ENCODE measurements at places on chromosomes 3 and 15. TPM values are rescaled to one million over a fixed set of nuclear protein-coding genes. Genes with fewer than 3 reads are reported as not detected.

DNA sequence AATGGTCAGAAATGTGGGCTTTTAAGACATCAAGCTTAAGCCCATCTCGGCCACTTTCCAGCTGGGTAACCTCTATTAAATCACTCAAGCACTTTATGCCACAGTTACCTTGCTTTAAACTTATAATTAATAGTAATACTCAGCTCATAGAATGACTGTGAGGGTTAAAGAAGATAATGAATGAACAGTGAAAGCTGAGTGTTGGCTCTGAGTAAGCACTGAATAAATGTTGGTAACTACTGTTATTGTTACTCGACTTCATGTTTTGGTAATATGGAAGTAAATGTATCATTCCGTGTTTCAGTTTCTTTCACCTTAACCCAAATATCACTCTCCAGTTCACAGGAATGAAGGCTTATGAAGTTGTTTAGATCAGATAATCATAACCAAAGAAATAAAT is 23.9 kb upstream of the OSTN start:
- no peaks in the 10 kb centered on the region for H3K4me1 ChIP-seq
- H3K4me3 ChIP-seq: no peak overlapping the region
- H3K36me3 ChIP-seq: no peaks in the 10 kb centered on the region
- no peaks in the 10 kb centered on the region for H3K27me3 ChIP-seq
- no peak for DNase-seq

The CLDN18 gene
- total RNA-seq: 7.3 TPM

DNA sequence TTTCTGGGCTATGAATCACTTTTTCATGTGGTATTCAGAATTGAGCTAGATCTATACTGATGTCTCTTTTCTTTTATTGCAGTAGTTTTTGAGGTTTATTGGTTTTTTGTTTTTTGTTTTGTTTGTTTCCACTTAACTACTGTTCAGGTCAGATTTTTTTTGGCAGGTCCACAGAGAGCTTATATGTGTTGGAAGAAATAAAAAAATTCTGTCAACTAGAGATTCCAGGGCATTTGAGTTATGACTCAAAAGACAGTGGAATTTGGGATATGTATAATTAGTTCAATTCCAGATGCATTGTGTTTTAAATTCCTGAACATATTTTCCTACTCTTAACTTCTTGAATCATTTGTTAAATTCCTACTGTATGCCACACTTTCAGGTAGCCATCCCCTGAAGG is 727.2 kb downstream of the SI start:
- no peaks in the 10 kb centered on the region for H3K36me3 ChIP-seq
- H3K27me3 ChIP-seq: no peaks in the 10 kb centered on the region
- H3K4me1 ChIP-seq: no peaks in the 10 kb centered on the region
- no peak for DNase-seq
- H3K4me3 ChIP-seq: no peak overlapping the region
- H3K27ac ChIP-seq: no peak overlapping the region

DNA sequence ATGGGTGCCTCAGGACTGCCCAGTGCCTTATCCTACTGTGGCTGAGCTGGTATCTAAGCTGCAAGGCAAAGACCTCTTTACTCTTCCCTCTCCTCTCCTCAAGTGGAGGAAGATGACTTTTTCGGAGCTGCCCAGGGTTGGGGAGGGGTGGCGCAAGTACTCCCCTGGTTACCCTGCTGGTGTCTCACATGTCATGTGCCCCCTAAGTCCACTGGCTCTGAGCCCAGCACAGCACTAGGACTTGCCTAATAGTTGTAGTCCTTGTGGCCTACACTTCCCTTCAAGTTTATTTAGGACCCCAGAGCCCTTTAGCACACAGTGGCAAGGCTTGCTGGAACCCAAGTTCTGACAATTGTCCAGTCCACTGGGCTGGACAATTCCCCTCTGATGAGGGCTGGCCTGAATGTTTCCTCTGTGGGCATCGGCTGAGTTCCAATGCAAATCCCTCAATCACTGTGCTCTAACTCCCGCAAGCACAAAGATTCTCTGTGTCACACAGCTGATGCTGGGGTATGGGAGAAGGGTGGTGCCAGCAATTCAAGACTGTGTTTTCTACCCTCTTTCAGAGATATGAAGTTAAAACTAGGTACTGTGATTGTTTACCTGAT is 60.4 kb downstream of the UQCC5 start:
- no peak for DNase-seq
- H3K4me3 ChIP-seq: no peak overlapping the region
- H3K4me1 ChIP-seq: no peaks in the 10 kb centered on the region

GRCh38 chr3:74711913-74712512 is 97.6 kb upstream of the CNTN3 start:
- H3K4me3 ChIP-seq: no peak overlapping the region
- H3K36me3 ChIP-seq: no peaks in the 10 kb centered on the region
- no peaks in the 10 kb centered on the region for H3K27me3 ChIP-seq
- H3K4me1 ChIP-seq: no peaks in the 10 kb centered on the region
- no peak overlapping the region for H3K27ac ChIP-seq
- DNase-seq: no peak

- H3K27me3 ChIP-seq: no peaks in the 10 kb centered on the region
- DNase-seq: no peak
- H3K4me1 ChIP-seq: peaks cover 29% of the 10 kb centered on the region
- no peaks in the 10 kb centered on the region for H3K36me3 ChIP-seq
- H3K27ac ChIP-seq: no peak overlapping the region
- no peak overlapping the region for H3K4me3 ChIP-seq
Measured at GRCh38 chr3:15498431-15499214, 22.9 kb downstream of the COLQ start.

- H3K4me1 ChIP-seq: no peaks in the 10 kb centered on the region
- H3K27ac ChIP-seq: no peak overlapping the region
- no peak for DNase-seq
- no peaks in the 10 kb centered on the region for H3K36me3 ChIP-seq
Measured at GRCh38 chr3:102148598-102149337, 286.0 kb upstream of the ZPLD1 start.

The TRIM42 gene
- not detected for total RNA-seq

DNA sequence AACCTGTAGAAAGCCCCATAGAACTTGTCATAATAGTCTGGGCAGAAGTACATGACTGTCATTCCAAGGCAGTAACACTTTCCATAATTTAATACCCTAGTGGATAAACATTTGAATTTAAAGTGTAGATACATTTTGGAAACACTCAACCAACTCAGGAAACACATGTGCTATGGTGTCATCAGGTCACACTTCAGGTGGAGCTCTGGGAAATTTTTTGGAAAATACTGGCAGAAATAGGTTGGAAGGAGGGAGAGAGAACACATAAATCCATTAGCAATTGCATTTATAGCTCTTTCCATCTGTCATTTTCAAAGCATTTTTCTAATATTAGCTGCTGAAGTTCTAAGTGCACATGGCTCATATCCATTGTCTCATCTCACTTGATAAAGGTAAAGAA is 135.7 kb downstream of the MEIS2 start:
- no peaks in the 10 kb centered on the region for H3K27me3 ChIP-seq
- H3K36me3 ChIP-seq: peaks cover 32% of the 10 kb centered on the region
- no peak overlapping the region for H3K27ac ChIP-seq
- H3K4me1 ChIP-seq: peaks cover 15% of the 10 kb centered on the region
- no peak for DNase-seq

- H3K27ac ChIP-seq: no peak within 1 kb of the TSS
- H3K27me3 ChIP-seq: peaks cover 19% of the 10 kb centered on the region
Measured at GRCh38 chr3:42875325-42876151, at the start of gene CYP8B1. TSS of gene CYP8B1 (minus strand) at chr3:42875879. CDS start at chr3:42875816, 63 bp downstream.

DNA sequence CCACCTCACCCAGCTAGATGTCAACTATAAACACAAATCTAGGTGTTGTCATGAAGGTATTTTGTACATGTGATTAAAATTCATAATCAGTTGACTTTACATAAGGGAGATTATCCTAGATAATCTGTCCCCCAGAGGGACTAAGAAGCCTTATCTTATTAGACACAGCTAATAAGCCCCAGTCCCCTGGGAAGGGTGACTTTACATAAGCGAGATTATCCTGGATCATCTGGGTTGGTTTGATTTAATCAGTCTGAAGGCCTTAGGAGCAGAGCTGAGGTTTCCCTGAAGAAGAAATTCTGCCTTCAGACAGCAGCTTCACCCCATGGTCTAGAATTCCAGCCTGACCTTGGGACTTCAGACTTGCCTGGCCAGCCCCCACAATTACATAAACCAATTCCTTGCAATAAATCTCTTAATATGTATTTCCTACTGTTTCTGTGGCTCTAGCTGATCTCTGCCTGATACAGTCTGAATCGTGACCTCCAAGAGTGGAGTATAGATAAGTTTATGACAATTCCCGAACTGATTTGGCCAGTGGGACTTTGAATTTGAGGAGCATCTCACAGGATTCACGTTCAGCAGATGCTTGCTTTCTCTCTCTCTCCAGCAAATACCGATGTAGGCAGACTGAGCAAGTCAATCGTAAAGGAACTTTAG is 66.5 kb downstream of the MRPL46 start:
- H3K27me3 ChIP-seq: peaks cover 37% of the 10 kb centered on the region
- DNase-seq: no peak
- no peaks in the 10 kb centered on the region for H3K36me3 ChIP-seq
- H3K27ac ChIP-seq: no peak overlapping the region

The GPR15 gene
- not detected for total RNA-seq

DNA sequence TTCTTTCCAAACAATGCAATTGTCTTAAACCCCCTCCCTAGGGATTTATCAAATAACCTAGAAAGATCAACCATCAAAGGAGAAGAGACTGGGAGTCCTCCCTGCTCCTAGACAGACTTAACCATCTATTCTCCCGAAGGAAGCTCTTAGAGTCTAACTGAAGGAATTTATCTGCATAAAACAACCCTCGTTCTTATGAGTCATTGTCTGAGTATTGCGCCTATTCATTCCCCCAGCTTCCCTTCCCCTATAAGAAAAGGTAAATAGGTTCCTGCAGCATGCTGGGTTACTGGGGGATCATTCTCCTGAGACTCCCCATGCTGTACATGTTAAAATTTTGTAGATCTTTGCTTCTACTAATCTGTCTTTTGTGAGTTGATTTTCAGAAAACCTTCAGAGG is 412.7 kb downstream of the OCA2 start:
- no peak for DNase-seq
- H3K4me3 ChIP-seq: no peak overlapping the region
- H3K27me3 ChIP-seq: peaks cover 15% of the 10 kb centered on the region
- no peaks in the 10 kb centered on the region for H3K4me1 ChIP-seq
- no peak overlapping the region for H3K27ac ChIP-seq

DNA sequence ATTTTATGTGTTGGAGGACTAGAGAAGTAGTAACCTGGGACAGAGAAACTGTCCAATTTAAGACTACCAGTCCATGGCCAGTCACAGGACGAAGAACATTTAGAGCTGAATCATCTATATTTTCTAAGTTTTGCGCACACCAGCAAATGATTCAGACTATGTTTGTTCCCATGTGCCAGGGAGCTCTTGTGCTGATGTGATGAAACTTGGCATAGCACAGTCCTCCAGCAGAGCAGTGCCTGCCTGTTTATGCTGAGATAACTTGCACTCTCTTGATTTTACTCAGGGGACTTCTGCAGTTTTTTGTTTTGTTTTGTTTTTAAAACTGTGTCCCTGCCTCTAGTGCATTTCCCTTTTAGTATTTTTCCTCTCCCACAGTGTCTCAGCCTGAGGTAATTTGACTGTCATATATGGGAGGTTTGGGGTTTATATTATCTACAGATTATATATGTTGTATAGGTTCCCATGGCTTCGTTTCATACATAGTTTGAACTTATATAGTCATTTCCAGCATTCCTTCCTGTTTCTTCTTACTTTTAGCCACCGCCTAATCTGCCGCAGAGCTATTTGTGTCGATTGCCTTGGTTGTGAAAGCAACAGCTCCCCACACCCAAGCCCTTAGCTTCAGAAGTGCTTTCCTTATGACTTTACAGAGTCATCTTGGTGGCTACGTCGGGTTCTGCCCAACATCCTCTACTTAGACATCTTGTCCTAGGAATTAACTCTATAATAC is 45.5 kb downstream of the PPM1L start:
- H3K27ac ChIP-seq: no peak overlapping the region
- DNase-seq: no peak
- H3K27me3 ChIP-seq: no peaks in the 10 kb centered on the region
- H3K36me3 ChIP-seq: no peaks in the 10 kb centered on the region
- H3K4me3 ChIP-seq: no peak overlapping the region
- peaks cover 23% of the 10 kb centered on the region for H3K4me1 ChIP-seq
